CD4-positive, alpha-beta T cell treated with Interleukin-6 for 4 hours (primary cell): ENCODE measurements at places on chromosomes 13 and 19.

GRCh38 chr13:76620036-76620435 lies 266.2 kb downstream of the KCTD12 start:
- no peak for DNase-seq

- peak; percentile 67 for DNase-seq
These were observed 3.6 kb upstream of the CD37 start for GRCh38 chr19:49331616-49332055.

GRCh38 chr13:50527612-50528509 lies 315.6 kb downstream of the DLEU7 start:
- DNase-seq = no peak

DNA sequence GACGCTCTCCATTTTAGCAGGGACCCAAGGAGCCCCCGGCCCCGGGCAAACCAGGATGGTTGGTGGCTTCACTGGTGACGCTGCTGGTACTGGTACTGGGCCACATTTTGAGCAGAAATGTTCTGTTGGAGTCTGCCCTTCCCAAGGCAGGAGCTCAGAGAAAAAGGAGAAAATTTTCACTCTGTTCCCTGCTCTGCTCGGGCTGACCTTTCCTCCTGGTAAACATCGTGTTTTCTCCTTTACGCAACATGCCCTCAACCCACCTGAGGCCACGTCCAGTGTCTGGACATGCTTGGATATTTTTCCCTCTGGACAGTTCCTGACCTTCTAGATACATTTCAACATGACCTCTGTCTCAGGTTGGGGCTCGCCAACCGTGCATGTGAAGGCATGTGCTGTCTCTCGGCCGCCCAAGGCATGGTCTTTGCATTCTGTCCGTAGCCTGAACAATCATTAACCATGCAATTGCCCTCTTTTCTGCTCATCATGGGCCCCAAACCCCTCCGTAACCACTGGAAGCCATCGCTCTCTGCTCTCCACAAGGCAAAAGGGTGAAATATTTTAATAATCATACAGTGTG lies 115.2 kb upstream of the PEG3 start:
- DNase-seq = no peak

DNA sequence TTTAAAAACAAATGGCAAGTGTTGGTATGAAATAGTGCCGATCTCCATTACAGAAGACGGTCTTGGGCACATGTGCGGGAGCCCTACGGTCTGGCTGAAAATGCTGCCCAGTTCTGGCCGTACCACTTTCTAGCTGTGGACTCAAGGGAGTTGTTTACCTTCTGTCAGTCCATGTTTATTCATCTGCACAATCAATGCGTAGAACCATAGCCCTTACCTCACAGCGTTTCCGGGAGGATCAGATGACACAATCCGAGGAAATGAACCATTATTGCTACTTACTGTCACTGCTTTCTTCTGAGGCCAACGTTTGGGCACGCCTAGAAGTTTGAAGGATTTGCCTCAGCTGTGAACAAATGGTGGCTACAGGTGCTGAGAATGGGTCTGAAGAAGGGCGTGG lies 31.2 kb downstream of the GADD45B start:
- peak; percentile 57 for DNase-seq

DNA sequence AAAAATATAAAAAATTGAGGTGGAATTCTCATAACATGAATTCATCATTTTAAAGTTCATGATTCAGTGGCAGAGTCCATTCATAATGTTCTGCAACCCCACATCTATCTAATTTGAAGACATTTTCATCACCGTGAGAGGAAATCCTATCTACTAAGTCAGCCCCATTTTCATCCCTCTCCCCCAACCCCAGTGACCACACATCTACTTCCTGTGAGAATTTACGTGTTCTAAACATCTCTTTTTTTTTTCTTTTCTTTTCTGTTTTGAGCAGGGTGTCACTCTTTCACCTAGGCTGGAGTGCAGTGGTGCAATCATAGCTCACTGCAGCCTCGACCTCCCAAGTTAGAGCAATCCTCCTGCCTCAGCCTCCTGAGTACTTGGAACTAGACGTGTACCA lies 17.5 kb downstream of the ATCAY start:
- no peak for DNase-seq

GRCh38 chr13:100392709-100393630 lies 195.6 kb downstream of the GGACT start:
- DNase-seq = peak; percentile 62

DNA sequence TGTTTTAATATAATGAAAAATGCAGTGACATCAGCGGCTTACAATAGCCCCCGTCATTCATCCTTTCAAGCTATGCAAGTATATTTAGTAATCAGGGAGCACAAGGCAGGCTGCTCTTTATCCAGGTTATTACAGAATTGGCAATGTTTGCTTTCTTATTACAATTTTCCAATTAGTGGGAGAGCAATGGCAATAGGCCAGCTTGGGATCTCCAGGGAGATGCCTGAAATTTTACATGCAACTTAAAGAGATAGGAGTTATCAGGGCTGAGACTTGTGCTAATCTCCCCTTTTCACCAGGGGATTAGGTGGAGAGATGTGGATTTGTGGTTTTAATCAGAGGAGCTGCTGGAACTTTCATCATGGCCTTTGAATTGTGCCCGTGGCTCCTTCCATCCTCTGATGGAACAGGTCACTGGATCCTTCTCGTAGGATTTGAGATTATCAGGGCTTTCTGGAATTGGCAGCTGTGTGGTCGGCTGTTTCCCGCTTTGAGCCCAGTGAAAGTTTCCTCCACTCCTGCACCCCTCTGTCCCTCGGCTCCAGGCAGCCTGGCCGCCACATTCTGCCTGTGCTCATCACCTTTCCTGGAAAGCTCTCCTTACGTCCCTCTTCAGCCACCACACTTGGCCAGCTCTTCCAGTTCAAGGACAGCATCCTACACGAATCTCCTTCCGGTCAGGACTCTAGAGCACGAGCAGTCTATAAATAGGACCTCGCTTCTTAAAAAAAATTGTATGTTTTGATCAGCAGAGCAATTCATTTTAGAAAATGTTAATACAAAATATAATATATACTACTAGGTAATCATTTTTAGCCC lies 47.0 kb downstream of the CBY2 start:
- DNase-seq = no peak

DNA sequence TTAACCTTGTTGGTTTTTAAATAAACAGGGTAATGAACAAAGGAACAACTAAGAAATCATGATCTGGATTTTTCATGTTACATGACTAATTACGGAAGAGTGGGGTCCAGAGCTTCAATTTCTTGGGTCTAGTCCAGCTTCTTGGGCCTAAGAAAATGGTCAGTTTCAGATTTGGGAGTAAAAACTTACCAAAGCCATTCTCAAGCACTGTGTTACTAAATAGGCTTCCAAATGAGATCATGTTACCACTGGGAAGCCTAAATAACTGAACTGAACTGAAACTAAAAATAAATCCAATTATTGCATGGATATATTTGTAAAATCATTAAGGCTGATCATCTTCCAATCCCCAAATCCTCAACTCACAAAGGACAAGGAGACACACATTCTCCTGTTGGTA lies 13.9 kb downstream of the TBC1D4 start:
- no peak for DNase-seq

- DNase-seq = no peak
These were observed 815.6 kb downstream of the EFNB2 start for GRCh38 chr13:105719859-105720258.
